ENCODE measurements at places on chromosomes 6 and 20.

DNA sequence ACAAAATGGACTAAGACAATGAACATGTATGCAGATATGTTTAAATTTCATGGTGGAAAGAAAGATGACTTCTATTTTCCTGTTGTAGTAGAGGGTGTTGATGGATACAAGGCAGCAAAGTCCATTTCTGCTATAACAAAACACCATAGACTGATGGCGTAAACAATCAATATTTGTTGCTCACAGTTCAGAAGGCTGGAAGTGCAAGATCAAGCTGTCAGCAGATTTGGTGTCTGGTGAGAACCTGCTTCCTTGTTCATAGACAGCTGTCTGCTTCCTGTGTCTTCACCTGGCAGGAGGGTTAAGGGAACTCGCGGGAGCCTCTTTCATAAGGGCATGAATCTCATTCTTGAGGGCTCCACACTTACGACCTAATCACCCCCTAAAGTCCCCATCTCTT is 83.0 kb upstream of the ELOVL5 start:
- DNase-seq: no peak

DNA sequence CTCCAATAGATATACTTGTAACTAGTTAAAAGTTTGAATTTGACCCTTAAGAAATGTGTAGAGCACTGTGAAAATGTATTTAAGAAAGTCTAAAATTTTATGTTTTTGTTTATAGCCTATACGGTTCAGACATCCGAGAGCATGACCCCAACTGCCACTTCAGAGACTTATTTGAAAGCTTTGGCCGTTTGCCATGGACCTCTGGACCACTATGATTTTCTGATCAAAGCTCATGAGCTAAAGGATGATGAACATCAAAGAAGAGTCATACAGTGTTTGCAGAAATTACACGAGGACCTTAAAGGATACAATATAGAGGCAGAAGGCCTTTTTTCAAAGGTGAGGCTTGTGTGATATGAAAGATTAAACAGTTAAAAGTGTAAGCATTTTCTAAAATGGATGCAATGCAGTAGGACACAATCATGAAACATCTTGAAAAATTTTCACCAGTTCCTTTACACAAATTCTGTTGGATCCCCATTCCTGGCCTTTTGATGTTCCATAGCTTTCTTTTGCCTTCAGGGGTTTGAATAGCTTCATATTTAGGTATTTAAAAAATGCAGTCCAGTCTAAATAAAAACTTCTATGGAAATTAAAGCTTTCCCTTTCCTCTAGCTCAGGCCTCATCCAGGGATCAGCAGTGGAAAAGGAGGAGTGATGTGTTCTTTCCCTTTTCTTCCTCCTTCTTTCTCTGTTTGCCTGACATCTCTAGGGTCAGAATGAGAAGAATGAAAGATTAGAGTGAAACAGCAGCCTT is 29.0 kb downstream of the AFG1L start:
- DNase-seq: no peak

GRCh38 chr20:11987526-11987925 is 69.8 kb downstream of the BTBD3 start:
- no peak for DNase-seq

GRCh38 chr20:24734139-24734538 is 214.9 kb upstream of the CST7 start:
- DNase-seq: no peak

DNA sequence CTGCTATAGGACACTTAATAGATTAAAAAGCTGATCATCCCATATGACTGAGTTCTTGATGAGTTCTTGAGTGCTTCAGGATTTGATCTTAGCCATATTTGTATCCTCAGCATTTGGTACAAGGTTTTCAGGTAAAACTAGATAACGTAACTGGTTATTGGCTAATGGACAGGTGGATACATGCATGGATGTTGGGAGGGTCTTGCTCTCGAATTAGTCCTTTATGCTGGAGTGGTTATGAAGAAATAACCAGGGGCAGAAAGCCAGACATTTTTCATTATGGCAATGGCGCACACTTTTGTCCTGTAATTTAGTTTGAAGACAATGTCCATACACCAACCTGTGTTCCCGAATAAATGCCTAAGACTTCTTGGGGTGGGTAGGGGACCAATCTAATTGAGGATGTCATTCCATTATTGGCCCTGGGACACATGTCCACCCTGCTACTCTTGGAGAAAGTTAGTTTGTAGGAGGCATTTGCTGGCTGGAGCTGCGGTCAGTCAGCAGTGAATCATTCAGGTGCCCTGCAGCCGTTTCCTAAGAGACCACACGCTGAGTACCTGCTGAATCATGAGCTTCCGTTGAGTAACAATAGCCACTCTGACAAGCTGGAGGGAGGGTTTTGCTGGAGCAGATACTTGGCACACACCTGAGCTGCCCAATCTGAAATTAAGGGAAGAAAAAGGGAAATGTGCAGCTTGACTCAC is 194.4 kb downstream of the FOXA2 start:
- DNase-seq: no peak

GRCh38 chr6:106572436-106572835 is 56.9 kb downstream of the RTN4IP1 start:
- no peak for DNase-seq

DNA sequence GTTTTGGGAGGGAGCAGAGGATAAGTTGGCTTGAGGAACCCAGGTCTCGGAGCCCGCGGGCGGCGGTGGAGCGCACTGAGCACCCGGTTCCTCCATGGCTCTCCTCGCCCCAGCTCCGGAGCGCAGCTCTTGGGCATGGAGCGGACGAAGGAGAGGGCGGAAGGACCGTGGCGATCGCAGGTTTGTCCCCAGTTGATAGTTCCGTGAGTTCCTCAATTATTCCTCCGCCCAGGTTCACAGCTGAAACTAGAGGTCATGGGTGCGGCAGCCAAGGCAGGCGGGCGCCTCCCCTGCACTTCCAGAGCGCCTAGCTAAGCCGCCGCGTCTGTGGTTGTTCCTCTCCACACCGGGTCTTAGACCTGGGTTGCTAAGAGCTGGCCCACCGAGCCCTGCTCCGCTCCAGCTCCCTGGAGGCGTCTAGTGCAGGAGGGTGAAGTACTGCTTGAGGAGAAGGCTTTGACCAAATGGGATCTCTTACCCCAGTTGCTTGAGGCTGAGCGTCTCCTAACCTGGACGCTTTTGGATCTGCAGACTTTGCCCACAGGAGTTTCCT is at the start of gene HTR1B:
HTR1B (minus strand) TSS at position 184 of the 553 bp plus-strand sequence; CDS start at position 96, 88 bp downstream.
- DNase-seq: no peak

DNA sequence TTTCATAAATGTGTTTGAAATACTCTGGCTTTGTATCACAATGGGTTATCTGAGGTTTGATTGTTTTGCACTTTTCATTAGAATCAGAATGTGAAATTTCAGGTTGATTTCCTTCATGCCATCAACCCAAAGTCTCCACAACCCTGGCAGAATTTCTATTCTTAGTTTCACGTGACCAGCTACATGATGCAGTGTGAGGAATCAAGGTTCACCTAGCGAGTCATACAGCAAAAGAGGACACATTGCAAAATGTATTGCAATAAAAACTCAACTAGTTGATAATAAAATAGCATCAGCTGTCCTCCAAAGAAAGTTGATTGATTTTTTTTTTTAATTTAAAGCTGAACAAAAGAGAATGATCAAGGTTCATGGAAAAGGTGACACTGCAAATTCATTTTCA is 2.2 kb downstream of the HAO1 start:
- no peak for DNase-seq

DNA sequence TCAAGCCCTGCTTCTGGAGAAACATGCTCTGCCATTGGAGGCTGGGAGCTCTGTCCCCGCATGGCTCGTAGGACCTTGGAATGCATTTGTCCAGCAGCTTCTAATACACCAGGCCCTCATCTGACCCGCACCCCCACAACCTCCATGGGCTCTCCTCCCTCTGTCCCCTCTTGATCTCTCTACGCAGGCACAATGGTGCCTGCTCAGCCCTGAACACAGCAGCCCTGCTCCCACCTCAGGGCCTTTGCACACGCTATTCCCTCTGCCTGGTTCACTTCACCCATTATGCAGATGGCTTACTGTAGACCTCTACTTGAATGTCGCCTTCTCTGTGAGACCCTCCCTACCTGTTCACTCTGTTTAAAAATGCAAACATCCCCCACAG is 27.0 kb upstream of the PTGIS start:
- DNase-seq: no peak

DNA sequence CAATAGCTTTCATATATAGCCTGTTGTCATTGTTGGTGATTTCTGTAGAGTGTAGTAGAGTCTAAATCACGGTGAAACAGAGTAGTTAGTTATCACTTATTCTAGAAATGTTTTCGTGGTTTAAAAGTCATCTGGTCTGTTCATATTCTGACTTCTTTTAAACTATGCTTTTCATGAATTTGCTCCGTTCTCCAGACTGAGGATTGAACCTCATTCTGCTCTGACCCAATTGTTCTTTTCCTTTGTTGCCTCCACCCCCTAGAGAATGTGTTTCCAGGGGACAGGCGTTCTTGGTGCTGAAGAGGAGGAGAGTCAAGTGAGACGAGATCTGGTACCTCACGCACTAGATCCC is 748 bp upstream of the ZNF292 start:
- DNase-seq: no peak

- no peak for DNase-seq
Measured at GRCh38 chr6:36735110-36736071, 37.8 kb downstream of the RAB44 start.

- no peak for DNase-seq
Measured at GRCh38 chr20:48295966-48296421, 510.7 kb upstream of the SULF2 start.

DNA sequence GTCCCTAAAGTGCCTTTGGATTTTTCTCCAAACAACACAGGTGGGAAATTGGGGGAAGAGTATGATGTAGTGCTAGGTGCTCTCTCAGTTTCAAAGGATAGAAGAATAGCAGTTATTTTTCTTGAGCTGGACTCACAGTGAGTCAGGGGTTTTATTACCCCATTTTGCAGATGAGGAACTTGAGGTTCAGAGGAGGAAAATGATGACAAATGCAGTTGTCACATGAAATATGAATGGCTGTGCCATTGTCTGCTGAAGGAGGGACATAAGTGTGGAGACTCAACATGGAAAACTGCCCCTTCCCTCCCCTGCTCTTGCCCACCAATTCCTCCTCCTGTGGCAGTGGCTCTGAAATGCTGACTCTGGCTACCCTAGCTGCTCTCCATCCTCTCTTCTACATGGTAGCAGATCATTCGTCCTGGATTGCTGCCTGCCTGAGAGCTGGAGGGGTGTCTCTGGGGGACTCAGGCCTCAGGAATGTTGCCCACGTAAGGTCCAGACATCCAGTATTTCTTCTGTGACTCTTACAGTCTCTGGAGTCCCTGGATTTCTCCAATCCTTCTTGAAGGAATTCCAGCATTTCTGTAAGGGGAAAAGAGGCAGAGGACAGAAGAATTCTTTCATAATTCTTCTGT is 37.6 kb upstream of the EPB41L1 start:
- DNase-seq: no peak
